Left ventricle myocardium inferior (tissue), 1 donor: ENCODE measurements at places on chromosomes 12 and 14.

GRCh38 chr12:44490181-44490580 lies 385.9 kb downstream of the NELL2 start:
- no peaks in the 10 kb centered on the region for H3K4me1 ChIP-seq
- no peak for DNase-seq
- H3K27me3 ChIP-seq: no peaks in the 10 kb centered on the region
- no peaks in the 10 kb centered on the region for H3K36me3 ChIP-seq
- H3K27ac ChIP-seq: no peak overlapping the region

DNA sequence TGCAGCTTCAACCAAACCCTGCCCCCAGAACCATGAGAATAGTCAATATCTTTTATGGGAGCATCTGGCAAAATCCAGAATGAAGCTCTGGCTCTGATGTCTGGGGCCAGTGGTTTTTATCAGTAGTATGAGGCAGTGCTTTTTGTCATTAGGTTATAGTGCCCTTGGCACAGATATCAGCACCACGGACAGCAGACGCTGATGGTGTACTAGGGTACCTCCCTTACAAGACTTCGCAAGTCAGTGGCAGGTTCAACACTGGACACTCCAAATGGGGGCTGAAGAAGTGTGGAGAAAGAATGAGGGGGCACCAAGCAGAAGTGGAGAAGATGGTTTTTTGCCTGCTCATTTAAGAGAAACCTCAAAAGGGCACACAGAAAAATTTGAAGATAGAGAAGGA lies 68.2 kb upstream of the E2F7 start:
- no peaks in the 10 kb centered on the region for H3K36me3 ChIP-seq
- no peak overlapping the region for H3K27ac ChIP-seq
- DNase-seq: peak; percentile 15
- H3K27me3 ChIP-seq: no peaks in the 10 kb centered on the region

GRCh38 chr12:5565933-5566599 lies 134.2 kb downstream of the NTF3 start:
- DNase-seq: no peak
- no peak overlapping the region for H3K4me3 ChIP-seq
- peaks cover 5% of the 10 kb centered on the region for H3K36me3 ChIP-seq
- peaks cover 15% of the 10 kb centered on the region for H3K4me1 ChIP-seq

- H3K4me3 ChIP-seq: no peak overlapping the region
- DNase-seq: no peak
- H3K27me3 ChIP-seq: no peaks in the 10 kb centered on the region
- H3K27ac ChIP-seq: peak overlapping the region; percentile 86
- H3K4me1 ChIP-seq: peaks cover 76% of the 10 kb centered on the region
Measured at GRCh38 chr12:108667349-108667748, 33.7 kb upstream of the SELPLG start.

- H3K36me3 ChIP-seq: no peaks in the 10 kb centered on the region
- DNase-seq: no peak
- H3K4me3 ChIP-seq: no peak overlapping the region
- H3K27ac ChIP-seq: no peak overlapping the region
- H3K27me3 ChIP-seq: no peaks in the 10 kb centered on the region
Measured at GRCh38 chr14:34682787-34683321, 31.5 kb downstream of the CFL2 start.

GRCh38 chr12:50440288-50440687 lies 39.6 kb downstream of the LARP4 start:
- no peak overlapping the region for H3K27ac ChIP-seq
- no peak for DNase-seq
- peaks cover 98% of the 10 kb centered on the region for H3K36me3 ChIP-seq
- H3K27me3 ChIP-seq: no peaks in the 10 kb centered on the region

- no peaks in the 10 kb centered on the region for H3K36me3 ChIP-seq
- peaks cover 20% of the 10 kb centered on the region for H3K4me1 ChIP-seq
- H3K27me3 ChIP-seq: no peaks in the 10 kb centered on the region
- peak overlapping the region; percentile 67 for H3K27ac ChIP-seq
- DNase-seq: no peak
Measured at GRCh38 chr12:1281683-1282366, 290.8 kb downstream of the ERC1 start.

GRCh38 chr14:23559010-23559925 lies 3.2 kb downstream of the THTPA start:
- peaks cover 35% of the 10 kb centered on the region for H3K4me1 ChIP-seq
- no peak overlapping the region for H3K4me3 ChIP-seq
- H3K27me3 ChIP-seq: no peaks in the 10 kb centered on the region
- H3K36me3 ChIP-seq: peaks cover 23% of the 10 kb centered on the region

GRCh38 chr12:7042842-7043241 lies 17.7 kb upstream of the C1S start:
- H3K4me1 ChIP-seq: no peaks in the 10 kb centered on the region
- no peak overlapping the region for H3K27ac ChIP-seq
- no peaks in the 10 kb centered on the region for H3K27me3 ChIP-seq
- no peak overlapping the region for H3K4me3 ChIP-seq
- no peaks in the 10 kb centered on the region for H3K36me3 ChIP-seq

DNA sequence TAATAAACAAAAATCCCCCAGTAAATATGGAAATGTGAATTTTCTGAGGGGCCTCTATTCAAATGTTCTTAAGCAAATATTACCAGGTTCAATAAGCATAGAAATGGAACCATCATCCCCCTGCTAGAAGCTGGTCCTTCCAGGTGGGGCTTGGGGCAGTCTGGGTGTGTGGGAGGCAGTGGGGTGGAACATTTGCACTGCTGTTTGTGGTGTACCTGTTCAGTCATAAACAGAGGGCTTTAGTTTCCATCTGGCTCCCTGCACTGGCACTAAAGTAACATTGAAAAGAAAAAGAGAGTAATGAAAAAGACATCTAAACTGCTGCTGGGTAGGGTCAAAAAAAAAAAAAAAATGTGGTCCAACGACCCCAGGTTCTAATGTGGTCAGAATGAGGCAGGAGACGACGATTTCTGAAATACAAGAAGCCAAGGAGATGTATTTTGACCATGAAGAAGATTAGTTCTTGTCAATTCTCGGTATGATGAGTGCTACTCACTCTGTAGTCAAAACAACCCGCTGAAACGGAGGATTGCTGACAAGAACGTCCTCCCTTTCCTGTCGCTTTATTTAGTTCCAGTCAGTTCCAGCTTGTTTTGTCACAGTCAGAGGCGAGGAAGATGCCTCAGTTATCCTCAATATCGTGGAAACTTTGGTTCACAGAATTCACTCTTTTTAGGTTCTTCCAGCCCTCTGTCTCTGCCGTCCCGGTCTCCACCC lies 44.2 kb upstream of the MANSC4 start:
- no peak for DNase-seq
- no peak overlapping the region for H3K4me3 ChIP-seq
- no peak overlapping the region for H3K27ac ChIP-seq
- H3K27me3 ChIP-seq: peaks cover 19% of the 10 kb centered on the region
- no peaks in the 10 kb centered on the region for H3K36me3 ChIP-seq

DNA sequence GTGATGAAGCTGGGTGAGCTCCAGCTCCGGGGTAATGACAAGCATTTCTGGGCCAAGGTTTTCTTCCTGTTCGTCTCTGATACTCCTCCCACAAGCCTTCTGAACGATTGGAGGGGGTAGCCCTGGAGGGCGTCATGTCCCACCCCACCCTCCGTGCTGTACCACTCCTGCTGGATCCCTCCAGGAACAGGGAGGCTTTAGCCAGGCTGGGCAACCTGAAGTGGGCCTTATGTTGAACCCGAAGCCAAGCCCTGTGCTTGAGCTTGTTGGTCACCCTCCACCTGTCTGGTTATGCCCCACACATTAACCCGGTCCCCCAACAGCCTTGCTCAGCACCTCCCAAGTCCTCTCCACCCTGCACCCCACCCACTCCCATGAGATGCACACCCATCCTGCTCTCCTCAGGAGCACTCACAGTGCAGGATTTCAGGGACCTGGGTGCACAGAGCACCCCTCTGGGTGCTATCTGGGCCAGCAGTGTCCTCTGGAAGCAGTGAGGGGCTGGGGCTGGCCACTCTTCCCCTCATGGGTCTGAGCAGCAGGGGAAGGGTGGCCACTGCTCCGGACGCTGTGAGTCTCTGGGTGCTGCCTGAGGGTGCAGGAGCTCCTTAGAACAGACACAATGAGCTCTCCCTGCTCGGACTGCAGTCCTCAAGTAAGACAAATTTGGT lies 6.8 kb upstream of the KRT83 start:
- no peak for DNase-seq
- H3K36me3 ChIP-seq: no peaks in the 10 kb centered on the region
- H3K4me1 ChIP-seq: no peaks in the 10 kb centered on the region

GRCh38 chr14:65070471-65070976 lies 31.8 kb downstream of the MAX start:
- DNase-seq: no peak
- peaks cover 66% of the 10 kb centered on the region for H3K4me1 ChIP-seq
- no peaks in the 10 kb centered on the region for H3K27me3 ChIP-seq
- peak overlapping the region; percentile 84 for H3K27ac ChIP-seq
- H3K4me3 ChIP-seq: no peak overlapping the region
- H3K36me3 ChIP-seq: peaks cover 28% of the 10 kb centered on the region

DNA sequence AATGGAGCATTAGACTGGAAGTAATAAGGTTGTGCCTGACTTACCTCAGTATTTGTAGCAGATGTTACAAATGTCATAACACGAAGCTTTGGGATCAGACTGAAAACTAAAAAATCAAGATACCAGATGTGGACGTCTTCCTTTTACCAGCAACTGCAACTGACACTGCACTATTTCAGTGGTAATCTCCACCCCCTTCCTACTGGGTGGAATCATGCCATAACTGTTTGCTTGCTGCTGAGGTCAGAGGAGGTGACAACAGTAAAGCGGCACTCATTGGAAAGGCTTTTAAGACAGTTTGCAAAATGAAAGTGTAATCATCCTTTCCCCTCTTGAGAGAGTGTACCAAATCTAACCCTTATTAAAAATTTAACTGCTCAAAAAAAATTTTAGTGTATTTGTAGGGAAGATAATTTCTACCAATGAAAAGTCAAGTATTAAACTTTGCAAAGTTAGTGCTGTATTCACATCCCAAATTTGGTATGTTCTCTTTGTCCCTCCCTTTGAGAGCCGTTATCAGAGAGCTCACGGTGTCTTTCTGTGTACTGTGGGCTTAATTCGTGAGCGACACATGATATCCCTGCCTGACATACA lies 420.7 kb downstream of the NPAS3 start:
- no peak overlapping the region for H3K4me3 ChIP-seq
- no peaks in the 10 kb centered on the region for H3K36me3 ChIP-seq
- peaks cover 9% of the 10 kb centered on the region for H3K4me1 ChIP-seq
- no peak for DNase-seq

DNA sequence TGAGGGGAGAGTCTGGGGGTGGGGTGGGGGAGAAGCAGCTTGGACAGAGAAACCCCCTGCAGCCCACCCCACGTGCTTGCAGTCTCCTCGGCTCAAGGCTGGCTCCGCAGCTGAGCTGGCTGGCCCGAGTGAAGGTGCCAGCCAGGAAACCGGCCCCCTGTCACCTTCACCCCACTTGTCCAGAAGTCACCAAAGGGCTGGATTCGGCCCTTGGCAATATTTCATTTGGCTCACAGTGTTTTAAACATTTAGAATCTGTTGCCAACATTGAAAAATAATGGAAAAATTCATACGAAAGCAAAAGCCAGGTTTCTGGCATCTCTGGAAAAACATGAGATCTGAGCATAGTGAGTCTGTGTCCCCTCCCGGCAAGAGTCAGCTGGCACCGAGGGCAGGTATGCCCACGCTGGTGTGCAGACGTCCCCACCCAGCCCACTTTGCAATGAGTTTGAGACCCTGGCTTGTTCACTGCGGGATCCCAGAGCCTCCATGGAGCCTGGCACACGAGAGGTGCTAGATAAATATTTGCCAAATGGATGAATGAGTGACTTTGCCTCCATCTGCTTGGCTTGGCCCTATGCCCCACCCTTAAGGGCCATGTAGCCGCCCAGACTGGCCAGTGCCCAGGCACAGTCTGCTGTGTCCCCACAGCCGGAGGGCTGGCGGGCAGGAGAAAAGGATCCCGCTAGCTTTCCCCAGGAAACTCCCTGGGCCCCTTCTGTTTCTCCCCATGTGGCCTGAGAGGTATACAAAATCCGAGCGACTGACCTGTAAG lies 18.2 kb downstream of the MSI1 start:
- no peak overlapping the region for H3K27ac ChIP-seq
- DNase-seq: no peak
- H3K4me3 ChIP-seq: no peak overlapping the region
- peaks cover 7% of the 10 kb centered on the region for H3K36me3 ChIP-seq

GRCh38 chr14:74663884-74664283 lies 49.0 kb downstream of the AREL1 start:
- H3K4me3 ChIP-seq: no peak overlapping the region
- peaks cover 79% of the 10 kb centered on the region for H3K36me3 ChIP-seq
- peaks cover 43% of the 10 kb centered on the region for H3K4me1 ChIP-seq
- peak; percentile 57 for DNase-seq
- H3K27ac ChIP-seq: peak overlapping the region; percentile 81
- no peaks in the 10 kb centered on the region for H3K27me3 ChIP-seq

GRCh38 chr14:76292561-76292960 lies 83.4 kb upstream of the ESRRB start:
- H3K36me3 ChIP-seq: no peaks in the 10 kb centered on the region
- peaks cover 10% of the 10 kb centered on the region for H3K27me3 ChIP-seq
- DNase-seq: no peak
- no peak overlapping the region for H3K27ac ChIP-seq

- no peak overlapping the region for H3K4me3 ChIP-seq
- no peak for DNase-seq
- peaks cover 100% of the 10 kb centered on the region for H3K27me3 ChIP-seq
- no peak overlapping the region for H3K27ac ChIP-seq
- no peaks in the 10 kb centered on the region for H3K4me1 ChIP-seq
- H3K36me3 ChIP-seq: no peaks in the 10 kb centered on the region
Measured at GRCh38 chr14:28773861-28774691, 7.5 kb downstream of the FOXG1 start.

DNA sequence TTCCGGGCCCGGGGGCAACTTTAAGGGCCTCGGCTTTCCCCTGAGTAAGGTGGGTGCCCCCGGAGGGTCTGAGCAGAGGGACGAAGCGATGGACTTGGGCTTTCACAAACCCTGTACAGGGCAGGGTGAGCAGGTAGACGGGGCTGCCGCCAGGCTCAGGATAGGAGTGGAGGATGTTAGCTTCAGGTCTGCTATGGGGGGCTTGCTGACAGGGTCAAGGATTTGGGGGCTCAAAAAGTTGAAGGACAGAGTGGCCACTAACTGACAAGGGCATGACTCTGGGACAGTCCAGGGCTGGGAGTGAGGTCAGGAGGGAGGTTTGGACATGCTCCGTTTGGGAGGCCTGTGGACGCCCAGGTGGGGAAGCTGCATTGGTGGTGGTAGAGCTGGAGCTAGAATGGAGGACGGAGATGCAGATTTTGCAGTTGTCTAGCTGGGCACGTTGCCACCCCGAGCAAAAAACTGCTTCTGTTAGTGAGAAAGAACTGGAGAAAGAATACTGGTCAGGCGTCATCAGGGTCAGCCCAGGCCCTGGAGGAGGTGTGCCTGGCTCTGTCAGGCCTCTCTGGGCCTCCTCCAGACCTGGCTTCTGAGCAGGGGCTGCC lies 113.3 kb downstream of the ADGRD1 start:
- peaks cover 7% of the 10 kb centered on the region for H3K36me3 ChIP-seq
- H3K4me3 ChIP-seq: no peak overlapping the region
- peaks cover 43% of the 10 kb centered on the region for H3K4me1 ChIP-seq
